Nasal cavity respiratory epithelium epithelial cell of viscerocranial mucosa (primary cell): ENCODE measurements at places on chromosomes 16 and 17. TPM values are rescaled to one million over a fixed set of nuclear protein-coding genes. Genes with fewer than 3 reads are reported as not detected.

KRTAP9-2 gene
- total RNA-seq: not detected in 2 replicates

SHISA9 gene
- total RNA-seq: under 0.01 TPM in 2 replicates

DHX38 gene
- total RNA-seq: 79.6 and 89.9 TPM in 2 replicates

USP43 gene
- total RNA-seq: 11.3 and 11.6 TPM in 2 replicates

CRHR1 gene
- total RNA-seq: not detected in 2 replicates

SPNS3 gene
- total RNA-seq: under 0.01 TPM in 1 of 2 replicates, not detected in the other

CCT6B gene
- total RNA-seq: 0.78 and 1.0 TPM in 2 replicates

RGS9 gene
- 0.68 and 1.7 TPM in 2 replicates for total RNA-seq

TMC8 gene
- under 0.01 and 0.21 TPM in 2 replicates for total RNA-seq

MEOX1 gene
- total RNA-seq: 0.34 TPM in 1 of 2 replicates, not detected in the other

SHCBP1 gene
- 0.07 and 0.34 TPM in 2 replicates for total RNA-seq

MT1G gene
- 0.68 and 3.3 TPM in 2 replicates for total RNA-seq

ITGB3 gene
- total RNA-seq: 0.34 and 1.2 TPM in 2 replicates

SALL1 gene
- under 0.01 TPM in 1 of 2 replicates, not detected in the other for total RNA-seq

CMIP gene
- total RNA-seq: 14.4 and 74.0 TPM in 2 replicates

EIF4A3 gene
- 82.4 and 186 TPM in 2 replicates for total RNA-seq

CSH1 gene
- not detected in 2 replicates for total RNA-seq

PKMYT1 gene
- total RNA-seq: 0.34 and 0.50 TPM in 2 replicates

DNAI2 gene
- total RNA-seq: 0.07 TPM in 1 of 2 replicates, not detected in the other

HAS3 gene
- total RNA-seq: 41.0 and 203 TPM in 2 replicates

KRT20 gene
- total RNA-seq: not detected in 2 replicates

CD300E gene
- total RNA-seq: not detected in 2 replicates

KRT40 gene
- total RNA-seq: 0.36 TPM in 1 of 2 replicates, not detected in the other

IL34 gene
- total RNA-seq: 1.0 and 2.1 TPM in 2 replicates

C16orf89 gene
- total RNA-seq: not detected in 2 replicates

ACSM2A gene
- total RNA-seq: not detected in 2 replicates

OR3A2 gene
- not detected in 2 replicates for total RNA-seq

ZNF385C gene
- total RNA-seq: 0.34 and 0.43 TPM in 2 replicates

C17orf107 gene
- 3.1 and 4.4 TPM in 2 replicates for total RNA-seq

CCDC137 gene
- total RNA-seq: 9.9 and 13.0 TPM in 2 replicates

SLC5A11 gene
- total RNA-seq: not detected in 2 replicates

TMEM238L gene
- total RNA-seq: 0.34 TPM in 1 of 2 replicates, not detected in the other

ETV4 gene
- total RNA-seq: 2.3 and 4.8 TPM in 2 replicates

EVPLL gene
- total RNA-seq: 1.4 and 2.3 TPM in 2 replicates

RASL10B gene
- 0.57 and 0.68 TPM in 2 replicates for total RNA-seq

HIGD1B gene
- total RNA-seq: not detected in 2 replicates

KRTAP4-7 gene
- not detected in 2 replicates for total RNA-seq

NLGN2 gene
- total RNA-seq: 1.4 and 6.1 TPM in 2 replicates

SGF29 gene
- total RNA-seq: 9.9 and 12.2 TPM in 2 replicates

KRT17 gene
- 27,930 and 28,043 TPM in 2 replicates for total RNA-seq

CYGB gene
- total RNA-seq: 9.2 and 10.0 TPM in 2 replicates

EVI2A gene
- not detected in 2 replicates for total RNA-seq

TEDC2 gene
- total RNA-seq: 1.00 and 1.0 TPM in 2 replicates

CCL7 gene
- total RNA-seq: not detected in 2 replicates

B4GALNT2 gene
- total RNA-seq: 7.9 and 11.5 TPM in 2 replicates

MAP2K6 gene
- total RNA-seq: under 0.01 and 1.4 TPM in 2 replicates

ARMC7 gene
- 2.7 and 4.3 TPM in 2 replicates for total RNA-seq

ITGB4 gene
- total RNA-seq: 488 and 974 TPM in 2 replicates

ELMO3 gene
- total RNA-seq: 21.9 and 25.2 TPM in 2 replicates

TPSG1 gene
- total RNA-seq: not detected in 2 replicates

CD300LB gene
- total RNA-seq: not detected in 2 replicates

SEC14L1 gene
- 37.9 and 41.0 TPM in 2 replicates for total RNA-seq

CPD gene
- total RNA-seq: 264 and 855 TPM in 2 replicates
